ENCODE measurements at places on chromosomes 12 and 14.
A peak's percentile ranks its signal among the peaks of the same experiment; 100 is the strongest.

GRCh38 chr12:6416596-6416995 lies 28.2 kb upstream of the CD27 start:
- DNase-seq = no peak

DNA sequence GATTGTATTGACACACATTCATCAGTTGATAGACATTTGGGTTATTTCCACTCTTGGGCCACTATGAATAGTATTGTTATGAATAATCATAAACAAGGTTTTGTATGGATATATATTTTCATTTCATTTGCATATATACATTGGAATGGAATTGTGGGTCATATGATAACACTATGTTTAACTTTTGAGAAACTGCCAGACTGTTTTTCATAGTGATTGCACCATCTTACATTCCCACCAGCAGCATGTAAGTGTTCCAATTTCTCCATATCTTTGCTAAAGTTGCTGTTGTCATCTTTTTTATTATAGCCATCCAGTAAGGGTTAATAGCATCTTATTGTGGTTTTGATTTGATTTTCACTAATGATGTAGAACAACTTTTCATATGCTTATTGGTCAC lies 198.5 kb upstream of the PPFIA2 start:
- no peak for DNase-seq

GRCh38 chr12:104637604-104638003 lies 180.9 kb downstream of the CHST11 start:
- DNase-seq = no peak

DNA sequence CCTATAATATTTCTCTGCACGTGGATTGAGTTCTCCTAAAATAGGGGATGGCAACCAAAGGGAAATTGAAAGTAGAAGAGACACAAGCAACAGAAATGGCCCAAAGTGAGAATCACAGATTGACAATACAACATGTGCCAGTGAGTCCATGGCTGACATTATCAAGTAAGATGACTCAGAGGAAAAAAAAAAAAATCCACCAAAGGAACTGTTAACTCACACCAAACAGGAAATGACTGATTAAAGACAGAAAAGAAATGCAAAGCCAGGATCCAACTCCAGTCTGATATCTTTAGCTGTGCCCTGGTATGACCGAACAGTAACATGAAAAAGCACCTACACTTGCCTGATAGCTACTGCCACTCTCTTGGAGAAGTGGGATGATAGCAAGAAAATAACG lies 485.0 kb downstream of the PRKD1 start:
- no peak for DNase-seq

GRCh38 chr12:11798006-11798708 lies 148.7 kb downstream of the ETV6 start:
- no peak for DNase-seq

GRCh38 chr14:81523616-81524015 lies 10.0 kb downstream of the SEL1L start:
- DNase-seq = no peak

- no peak for DNase-seq
Observed at GRCh38 chr12:71795901-71796300, 41.2 kb downstream of the RAB21 start.

DNA sequence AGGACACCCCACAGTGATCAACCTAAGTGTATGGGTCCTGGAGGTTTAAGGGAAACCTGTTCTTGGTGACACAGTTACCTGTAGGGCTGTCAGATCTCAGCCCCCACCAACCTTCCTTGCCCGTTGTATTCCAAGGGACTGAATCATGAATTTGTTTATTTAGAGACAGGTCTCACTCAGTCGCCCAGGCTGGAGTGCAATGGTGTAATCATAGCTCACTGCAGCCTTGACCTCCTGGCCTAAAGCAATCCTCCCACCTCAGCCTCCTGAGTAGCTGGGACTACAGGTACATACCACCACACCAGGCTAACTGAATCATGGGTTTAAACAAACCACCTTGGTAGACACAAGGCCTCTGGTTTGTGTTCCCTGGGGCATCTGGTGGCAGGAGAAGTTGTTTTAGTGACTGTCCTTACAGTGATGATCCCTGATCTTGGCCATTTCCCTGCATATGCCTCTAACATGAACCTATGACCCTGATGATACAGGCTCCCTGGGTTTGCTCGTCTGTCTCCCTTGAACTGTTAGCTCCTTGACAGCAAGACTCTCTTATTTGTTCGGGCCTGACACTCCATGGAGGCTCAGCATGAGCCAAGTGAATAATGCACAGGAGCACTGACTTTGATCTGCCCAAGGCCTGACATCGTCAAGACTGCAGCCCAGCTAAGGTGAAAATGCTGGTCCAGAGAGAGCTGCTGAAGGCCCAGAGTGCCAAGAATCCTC lies 47.9 kb downstream of the PITPNM2 start:
- no peak for DNase-seq

DNA sequence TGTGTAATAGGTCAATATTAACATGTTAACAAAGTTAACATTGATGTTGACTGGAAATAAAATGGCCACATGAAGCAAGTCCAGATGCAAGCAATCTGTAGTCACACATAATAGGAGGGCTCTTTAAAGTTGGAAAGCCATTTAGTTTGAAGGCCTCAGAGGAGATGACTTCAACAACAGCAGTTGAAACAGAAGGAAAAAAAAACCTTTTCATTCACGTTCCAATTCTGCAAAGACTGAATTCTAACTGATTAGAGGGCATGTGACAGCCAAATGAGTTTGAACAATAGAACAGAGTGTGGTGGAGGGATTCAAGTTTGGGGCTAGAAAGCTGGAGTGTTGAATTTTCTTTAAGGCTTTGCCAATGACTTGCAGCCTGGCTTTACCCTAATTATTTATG lies 41.5 kb upstream of the DAAM1 start:
- DNase-seq = no peak

DNA sequence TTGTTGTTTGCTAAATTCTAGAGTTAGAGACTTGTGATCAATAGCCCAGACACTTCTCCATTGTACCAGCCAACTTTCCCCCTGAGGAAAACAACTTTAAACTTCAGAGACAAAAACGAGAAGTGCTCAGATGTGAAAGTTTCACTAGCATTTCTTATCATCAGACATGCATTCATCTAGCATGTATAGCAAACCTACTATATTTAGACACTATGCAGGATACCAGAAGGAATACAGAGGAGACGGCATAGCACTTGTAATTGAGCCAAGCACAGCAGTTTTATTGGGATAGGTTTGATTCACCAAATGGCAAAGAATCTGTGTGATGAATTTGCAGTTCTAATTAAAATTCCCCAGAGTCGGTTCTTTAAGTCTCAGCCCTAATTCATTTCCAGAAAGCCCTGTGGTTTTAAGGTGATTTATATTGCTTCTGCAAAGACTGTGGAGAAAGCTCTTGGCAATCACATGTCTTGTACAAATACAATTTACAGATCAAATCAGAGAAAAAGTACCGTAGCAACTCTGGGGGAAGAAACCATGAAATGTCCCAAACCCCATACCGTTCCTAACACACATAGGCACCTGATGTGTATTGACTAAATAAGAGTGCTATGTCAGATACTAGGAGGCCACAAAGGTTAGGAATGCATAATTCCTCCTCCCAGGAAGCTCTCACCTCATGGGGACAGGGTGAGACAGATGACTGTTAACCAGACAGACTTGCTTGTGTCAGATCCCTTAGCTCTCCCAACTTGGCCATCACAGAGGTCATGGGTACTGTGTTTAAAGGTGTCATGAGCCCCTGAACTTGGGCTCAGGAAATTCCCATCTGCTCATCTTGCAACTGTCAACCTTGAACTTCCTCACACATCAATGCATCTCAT lies 69.6 kb upstream of the KRAS start:
- no peak for DNase-seq

- DNase-seq = peak; percentile 18
Observed at GRCh38 chr12:9951026-9951675, 19.0 kb upstream of the CLEC2A start.

GRCh38 chr12:12976366-12976765 lies 23.7 kb downstream of the HEBP1 start:
- DNase-seq = no peak

- DNase-seq = peak; percentile 48
Observed at GRCh38 chr12:109927622-109928021, 27.5 kb downstream of the TCHP start.

DNA sequence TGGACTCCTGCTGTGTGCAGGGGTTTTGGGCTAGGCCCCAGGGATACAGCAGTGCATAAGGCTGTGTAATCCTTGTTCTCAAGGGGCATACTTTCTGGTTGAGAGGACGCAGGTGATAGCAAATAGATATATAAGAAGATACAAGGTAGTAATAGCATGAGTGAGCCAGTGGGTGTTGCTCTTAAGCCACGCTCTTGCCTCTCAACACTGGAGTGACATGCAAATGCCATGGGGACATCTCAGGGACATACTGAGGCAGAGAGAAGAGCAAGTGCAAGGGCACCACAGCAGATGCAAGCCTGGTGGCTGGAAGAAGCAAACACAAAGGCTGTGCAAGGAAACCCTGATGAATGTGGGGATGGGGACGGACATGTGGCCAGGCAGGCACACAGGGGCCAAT lies 223.3 kb downstream of the CHST11 start:
- DNase-seq = peak; percentile 38

GRCh38 chr14:101176535-101177205 lies 273.1 kb upstream of the RTL1 start:
- DNase-seq = no peak

DNA sequence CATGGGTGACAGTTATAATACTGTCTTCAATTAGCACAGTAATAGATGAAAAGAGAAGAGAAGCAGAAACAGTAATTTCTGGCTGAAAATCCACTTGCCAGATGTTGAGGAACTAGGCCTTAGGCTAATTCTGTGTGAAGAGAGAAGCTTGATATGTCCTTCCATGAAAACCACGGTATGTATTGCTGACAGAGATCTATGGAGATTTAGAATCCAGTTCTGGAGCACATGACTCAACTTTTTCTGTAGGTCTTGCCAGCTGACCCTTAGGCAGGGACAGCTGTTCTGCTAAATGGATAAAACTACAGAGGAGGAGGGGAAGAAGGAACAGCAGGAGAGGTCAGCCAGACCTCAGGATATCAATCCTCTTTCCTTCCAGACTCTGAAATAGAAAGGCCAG lies 211.5 kb downstream of the PRKD1 start:
- DNase-seq = no peak

- DNase-seq = no peak
Observed at GRCh38 chr12:124020514-124020949, 47.5 kb downstream of the ZNF664 start.

GRCh38 chr14:56808383-56809269 lies 1.7 kb downstream of the OTX2 start:
- no peak for DNase-seq

GRCh38 chr14:34204774-34205173 lies 253.9 kb upstream of the EGLN3 start:
- no peak for DNase-seq

DNA sequence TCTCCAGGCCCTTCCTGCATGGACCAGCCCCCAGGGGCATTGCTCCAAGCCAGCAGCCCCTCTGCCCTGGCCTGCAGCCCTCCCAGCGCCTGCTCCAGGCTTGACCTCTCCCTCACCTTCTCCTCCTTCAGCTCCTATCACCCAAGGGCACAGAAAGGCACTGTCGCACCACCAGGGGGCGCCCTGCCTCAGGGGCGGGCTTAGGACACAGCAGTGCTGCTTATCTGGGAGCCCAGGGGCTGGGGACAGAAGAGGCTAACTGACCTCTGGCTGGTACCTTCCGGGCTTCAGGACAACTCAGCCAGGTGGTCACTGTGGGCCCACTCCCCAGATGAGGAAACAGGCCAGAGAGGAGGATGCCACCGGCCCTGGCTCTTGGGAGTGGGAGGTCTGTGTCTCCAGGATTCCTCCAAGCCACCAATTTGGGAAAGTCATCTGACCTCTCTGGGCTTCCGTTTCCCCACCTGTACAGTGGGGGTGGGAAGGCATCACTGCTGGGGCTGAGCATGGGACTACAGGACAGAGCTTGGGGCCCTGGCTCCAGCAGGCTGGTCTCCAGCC lies 25.3 kb upstream of the GPR132 start:
- peak; percentile 93 for DNase-seq

- DNase-seq = no peak
Observed at GRCh38 chr14:72636094-72636493, 257.8 kb downstream of the DPF3 start.

GRCh38 chr14:32593290-32593942 lies 264.3 kb downstream of the AKAP6 start:
- DNase-seq = no peak

DNA sequence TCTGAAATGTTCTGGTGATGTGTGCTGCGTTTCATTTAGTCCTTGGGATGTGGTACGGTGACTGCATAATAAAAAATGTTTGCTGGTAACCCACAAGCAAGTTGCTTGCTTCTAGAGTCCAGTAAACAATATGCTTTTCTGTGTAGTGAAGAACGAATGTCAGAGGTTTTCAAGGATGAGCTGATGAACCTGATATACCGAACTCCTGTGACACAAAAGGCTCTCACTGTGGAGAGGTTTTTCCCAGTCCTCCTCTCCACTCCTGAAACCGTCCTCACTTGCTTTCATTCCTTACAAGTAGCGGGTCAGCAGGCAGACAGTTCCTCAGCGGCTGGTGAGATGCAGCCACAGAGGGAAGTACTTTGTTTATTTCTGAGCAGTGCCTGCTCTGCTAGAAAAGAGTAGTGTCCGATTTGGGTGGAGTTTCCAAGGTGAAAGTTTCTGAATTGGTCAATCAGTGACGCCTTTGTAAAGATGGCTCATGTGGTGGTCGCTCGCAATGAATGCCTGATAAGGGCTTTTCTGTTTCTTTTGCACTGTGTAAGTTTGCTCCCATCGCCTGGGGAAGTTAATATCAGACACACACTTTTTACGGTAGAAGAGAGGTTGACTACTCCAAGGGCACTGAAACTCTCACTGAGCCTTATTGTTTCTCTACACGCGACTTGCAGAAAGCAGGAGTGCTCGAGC lies 3.0 kb downstream of the ETV6 start:
- DNase-seq = no peak

GRCh38 chr12:46259071-46259470 lies 9.8 kb downstream of the SLC38A1 start:
- DNase-seq = no peak

DNA sequence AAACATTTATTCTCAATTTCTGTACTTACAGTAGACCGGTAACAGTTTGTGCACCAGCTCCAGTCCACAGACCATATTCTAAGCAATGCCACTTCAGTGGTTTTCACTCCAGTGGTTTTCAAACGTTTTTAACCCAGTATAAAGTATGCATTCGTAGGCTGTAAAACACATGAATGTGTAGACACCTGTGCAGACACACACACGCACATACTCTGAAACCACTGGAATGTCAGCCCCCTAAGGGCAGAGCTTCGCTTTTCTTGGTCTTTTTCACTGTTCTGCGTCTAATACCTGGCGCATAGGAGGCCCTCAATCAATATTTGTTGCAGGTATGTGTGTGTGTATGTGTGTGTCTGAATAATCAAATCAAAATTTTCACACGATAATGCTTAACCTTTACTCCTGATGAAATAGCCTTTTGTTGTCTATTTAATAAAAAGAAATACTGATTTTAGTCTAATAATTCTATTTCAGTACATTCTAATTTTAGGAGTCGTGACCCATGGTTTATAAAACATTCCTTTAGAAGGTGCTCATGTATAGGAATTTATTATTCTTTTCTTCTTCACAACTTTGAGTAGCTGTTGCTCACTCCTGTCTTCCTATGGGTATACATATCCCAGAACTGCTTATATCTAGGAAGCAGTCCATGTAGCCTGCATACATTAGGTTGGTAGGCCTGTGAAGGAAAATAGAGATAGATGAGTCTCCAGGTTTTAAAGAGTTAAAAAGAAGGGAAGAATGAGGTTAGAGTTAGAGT lies 73.6 kb upstream of the REP15 start:
- DNase-seq = no peak

Measured in stimulated activated CD4-positive, alpha-beta T cell treated with anti-CD3 and anti-CD28 coated beads, Interleukin-2, amount 100 ng/mL, for 24 hours (primary cell).